ENCODE measurements at places on chromosomes 2 and 18.

GRCh38 chr2:135664623-135665068 lies 77.0 kb upstream of the UBXN4 start:
- peak; percentile 20 for DNase-seq

- DNase-seq, result no peak
Measured at GRCh38 chr18:38257661-38258060, 692.1 kb upstream of the CELF4 start.

DNA sequence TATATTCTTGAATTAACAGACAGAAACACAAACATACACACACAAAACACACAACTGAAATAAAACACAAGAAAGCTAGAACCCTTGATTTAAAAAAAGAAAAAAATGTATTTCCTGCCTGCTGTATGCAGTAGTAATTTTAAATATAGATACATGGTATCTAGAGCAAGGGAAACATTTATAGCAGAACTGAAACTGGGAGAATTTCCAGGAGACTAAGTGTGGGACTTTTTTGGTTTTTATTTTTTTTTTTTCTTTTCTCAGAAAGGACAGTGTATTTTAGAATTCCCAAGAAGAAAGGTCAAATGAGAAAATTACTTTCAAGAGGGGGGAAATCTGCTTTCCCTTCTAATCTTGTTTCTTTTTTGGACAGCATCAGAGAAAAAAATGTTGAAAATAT lies 558.9 kb upstream of the PKDCC start:
- DNase-seq, result no peak

- no peak for DNase-seq
Measured at GRCh38 chr2:239587311-239587731, 186.5 kb upstream of the HDAC4 start.

- no peak for DNase-seq
Measured at GRCh38 chr2:186806591-186806990, 42.4 kb downstream of the ZSWIM2 start.

DNA sequence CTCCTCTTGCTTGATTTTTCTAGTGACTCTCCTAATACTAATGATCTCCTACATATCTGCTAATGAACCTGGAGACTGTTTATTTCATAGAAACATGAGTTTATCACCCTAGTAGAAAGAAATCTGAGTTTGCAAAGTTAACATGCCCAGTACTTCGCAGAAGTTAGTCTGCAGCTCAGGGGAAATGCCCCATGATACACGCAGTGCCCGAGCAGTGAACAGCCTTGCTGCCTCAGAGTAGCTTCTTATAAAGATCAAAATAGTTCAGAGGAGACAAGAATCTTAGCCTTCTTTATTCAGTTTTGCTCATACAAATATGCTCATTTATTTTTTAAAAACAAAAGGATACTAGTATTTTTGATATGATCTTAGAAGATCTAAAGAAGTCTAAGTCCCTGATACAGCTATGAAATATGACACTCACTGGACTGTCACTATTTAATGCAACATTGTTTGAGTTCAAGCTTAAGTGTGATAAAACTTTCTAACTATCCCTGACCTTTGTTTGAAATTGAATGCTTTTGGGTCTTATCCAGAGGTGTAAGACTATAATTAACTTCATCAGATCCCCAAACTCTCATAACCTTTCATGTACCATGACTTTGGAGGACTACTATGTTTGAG lies 20.5 kb downstream of the FRZB start:
- no peak for DNase-seq

DNA sequence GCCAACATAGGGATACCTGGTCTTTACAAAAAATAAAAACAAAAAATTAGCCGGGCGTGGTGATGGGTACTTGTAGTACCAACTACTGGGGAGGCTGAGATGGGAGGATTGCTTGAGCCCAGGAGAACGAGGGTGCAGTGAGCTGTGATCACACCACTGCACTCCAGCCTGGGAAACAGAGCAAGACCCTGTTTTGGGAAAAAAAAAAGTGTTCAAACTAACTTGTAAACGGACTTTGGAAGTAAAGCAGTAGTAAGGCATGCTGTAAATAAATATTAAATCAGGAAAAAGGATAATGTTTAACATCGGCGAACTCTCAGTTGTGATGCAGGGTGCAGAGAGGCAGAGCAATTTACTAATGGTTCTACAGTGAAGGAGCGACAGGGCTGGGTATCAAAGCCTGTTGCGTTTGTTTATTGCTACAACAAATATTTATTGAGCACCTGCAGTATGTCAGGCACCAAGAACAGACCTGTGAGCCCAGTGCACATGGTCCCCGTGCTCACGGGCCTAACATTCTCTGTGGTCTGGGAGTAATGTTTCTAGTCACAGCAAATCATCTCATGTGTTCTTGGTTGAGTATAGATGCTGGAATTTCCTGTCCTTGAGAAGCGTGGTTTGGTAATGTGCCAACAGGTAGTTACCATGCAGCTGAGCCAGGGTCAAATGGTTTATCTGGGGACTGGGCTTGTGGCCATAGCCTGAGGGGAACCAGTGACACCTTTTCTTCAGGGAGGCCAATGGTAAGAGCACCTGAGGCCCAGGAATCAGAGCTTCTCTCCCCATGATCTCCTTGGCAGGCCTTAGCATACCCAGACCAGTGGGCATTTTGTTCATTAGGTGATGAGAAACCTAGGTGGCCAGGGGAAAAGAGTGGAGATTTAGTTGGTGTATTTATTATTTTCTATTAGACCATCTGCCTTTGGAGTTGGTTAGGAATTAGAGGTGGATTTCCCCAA lies 27.9 kb upstream of the GREB1 start:
- DNase-seq, result peak; percentile 8

DNA sequence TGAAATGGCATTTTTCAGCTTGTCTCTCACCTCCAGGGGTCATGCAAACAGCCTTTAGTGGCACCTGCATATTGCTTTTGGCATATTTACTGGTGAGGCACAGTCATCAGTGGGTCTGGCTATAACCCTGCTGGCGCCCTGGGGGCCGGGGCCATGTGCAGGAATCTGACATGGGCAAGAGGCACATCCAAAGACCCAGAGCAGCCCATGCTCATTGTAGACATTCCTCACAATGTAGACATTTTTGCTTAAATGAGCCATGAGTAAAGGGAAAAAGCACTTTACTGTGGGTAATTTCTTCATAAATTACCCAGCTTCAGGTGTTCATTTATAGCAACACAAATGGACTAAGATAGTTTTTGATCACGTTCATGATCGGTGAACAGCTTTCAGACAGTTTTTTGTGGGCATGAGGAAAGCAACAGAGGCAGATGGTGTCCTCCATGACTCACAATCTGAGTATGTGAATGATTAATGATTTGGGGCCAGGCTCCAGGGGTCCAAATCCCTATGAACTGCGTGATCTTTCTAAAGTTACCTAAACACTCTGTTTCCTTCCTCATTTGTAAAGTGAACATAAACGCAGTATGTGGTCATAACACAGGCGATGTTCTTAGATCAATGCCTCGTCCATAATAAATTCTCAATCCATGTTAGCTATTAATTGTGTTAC lies 85.8 kb downstream of the LIPG start:
- peak; percentile 66 for DNase-seq

- DNase-seq, result no peak
Measured at GRCh38 chr2:136582628-136583205, 182.6 kb upstream of the THSD7B start.

DNA sequence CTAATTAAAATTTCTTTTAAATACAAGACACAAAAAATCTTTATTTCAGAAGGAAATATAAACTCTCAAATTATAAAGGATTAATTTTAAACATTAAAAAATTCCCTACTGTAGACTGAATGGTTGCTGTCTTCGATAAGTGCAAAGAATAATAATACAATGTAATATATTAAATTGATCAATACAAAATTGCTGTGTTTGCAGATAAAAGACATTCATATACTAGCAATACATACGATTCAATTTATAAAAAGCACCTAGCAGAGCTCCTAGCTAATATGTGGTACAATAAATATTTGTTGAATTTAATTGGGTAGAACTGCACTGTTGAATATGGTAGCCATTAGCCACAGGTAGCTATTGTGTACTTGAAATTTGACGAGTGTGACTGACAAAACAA lies 6.6 kb downstream of the ZSWIM2 start:
- no peak for DNase-seq

GRCh38 chr2:30784682-30785081 lies 22.6 kb downstream of the CAPN13 start:
- no peak for DNase-seq

DNA sequence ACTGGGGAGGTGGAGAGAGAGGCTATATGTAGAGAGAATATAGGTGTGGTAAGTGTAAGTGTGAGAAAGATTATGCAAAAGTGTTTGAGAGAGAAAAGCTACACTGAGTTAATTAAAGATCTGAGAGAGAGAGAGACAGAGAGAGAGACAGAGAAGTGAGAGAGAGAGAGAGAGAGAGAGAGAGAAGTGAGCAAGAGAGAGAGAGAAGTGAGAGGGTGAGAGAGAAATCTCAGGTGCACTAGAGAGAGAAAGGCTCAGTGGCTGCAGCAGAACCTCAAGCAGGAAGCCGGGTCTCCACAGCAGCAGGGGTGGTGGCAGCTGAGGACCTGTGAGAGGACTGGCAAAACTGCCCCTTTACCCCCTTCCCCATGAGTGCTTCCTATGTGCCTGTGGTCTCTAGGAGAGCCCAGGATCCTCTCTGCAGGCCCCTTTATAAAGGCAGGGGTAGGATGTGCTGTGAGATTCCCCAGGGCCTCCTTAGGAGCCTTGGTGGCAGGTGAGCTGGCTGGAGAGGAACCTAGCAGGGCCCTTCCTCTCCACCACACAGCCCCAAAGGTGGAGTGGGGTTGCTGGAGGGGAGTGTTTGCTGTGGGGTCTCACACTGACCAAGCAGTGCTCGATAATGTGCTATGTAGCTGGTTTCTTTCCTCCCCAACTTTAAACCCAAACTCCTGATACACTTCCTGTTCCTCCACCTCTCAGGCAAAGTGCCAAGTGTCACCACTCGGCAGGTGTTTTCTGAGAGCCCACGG lies 52.6 kb downstream of the SLC4A5 start:
- DNase-seq, result no peak

DNA sequence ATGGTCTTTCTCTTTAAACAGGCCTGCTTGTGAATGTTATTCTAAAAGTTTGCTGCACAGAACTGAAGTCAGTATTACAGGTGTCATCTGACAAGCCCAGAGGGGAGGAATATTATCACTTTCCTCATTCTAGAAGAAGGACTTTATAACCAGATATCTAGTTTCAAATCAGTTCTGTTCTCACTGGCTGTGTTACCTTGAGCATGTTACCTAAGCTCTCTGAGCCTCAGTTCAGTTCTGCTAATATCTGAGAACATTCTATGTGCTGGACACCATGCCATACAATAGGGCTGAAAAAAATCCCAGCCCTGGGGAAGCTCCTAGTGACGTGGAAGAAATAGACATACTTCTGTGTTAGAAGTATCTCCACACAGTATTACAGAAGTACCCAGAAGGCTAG lies 27.9 kb downstream of the MAPRE3 start:
- DNase-seq, result no peak

DNA sequence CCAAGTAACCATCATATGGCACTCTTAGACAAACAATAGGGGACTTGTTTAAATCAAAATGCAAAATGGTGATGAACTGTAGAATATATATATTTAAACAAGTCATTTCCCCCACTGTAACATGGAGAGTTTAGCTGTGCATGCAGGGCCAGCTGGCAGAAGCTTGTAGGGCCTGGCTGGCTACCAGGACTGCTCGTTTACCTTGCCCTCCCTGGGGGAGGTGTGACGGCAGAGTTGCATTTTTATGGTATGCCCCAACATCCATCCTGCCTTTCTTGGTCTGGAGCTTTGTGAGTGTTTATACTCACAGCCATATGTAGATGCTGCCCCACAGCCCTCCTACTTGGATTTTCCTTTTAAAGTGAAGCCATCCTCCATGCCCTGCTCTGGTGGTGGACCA lies 101.7 kb upstream of the ZFP36L2 start:
- no peak for DNase-seq

DNA sequence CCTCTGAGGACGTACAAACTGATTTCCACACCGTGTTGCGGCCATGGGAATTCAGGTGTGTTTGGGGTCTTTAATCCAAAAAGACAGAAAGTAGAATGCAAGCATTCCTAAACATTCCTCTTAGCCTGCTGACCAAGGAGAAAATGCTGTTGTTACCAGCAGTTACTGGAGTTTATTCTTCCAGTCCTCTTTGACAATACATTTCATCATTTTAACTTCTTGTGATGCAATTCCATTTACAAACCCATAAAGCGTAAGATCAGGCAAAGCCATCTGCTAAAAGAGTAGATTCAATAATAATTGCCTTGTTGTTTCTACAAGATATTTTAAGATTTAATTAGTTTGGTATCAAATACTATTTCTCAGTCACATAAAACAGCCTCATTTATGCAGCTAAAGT lies 32.7 kb downstream of the SPIRE1 start:
- DNase-seq, result no peak

DNA sequence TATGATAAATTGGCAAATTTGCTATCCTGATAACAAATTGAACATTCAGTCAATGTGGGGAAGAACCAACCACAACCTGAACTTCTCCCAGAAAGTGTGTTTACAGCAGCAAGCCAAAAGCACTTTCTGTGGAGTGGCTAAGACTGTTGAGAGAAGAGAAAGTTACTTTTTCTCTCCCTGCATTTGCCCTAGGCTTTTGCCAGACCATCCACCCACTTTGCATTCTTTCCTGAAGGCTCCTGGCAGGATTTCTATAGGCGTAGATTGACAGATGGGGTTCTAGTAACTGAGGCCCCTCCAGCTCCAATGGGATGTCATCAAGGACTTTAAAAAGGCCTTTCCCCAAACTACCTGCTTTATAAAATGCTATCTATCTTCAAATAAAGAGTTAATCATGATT lies 215.2 kb downstream of the GULP1 start:
- DNase-seq, result no peak

GRCh38 chr2:1944986-1945385 lies 200.7 kb upstream of the PXDN start:
- DNase-seq, result no peak

GRCh38 chr2:37569986-37570679 lies 101.3 kb downstream of the CDC42EP3 start:
- no peak for DNase-seq

DNA sequence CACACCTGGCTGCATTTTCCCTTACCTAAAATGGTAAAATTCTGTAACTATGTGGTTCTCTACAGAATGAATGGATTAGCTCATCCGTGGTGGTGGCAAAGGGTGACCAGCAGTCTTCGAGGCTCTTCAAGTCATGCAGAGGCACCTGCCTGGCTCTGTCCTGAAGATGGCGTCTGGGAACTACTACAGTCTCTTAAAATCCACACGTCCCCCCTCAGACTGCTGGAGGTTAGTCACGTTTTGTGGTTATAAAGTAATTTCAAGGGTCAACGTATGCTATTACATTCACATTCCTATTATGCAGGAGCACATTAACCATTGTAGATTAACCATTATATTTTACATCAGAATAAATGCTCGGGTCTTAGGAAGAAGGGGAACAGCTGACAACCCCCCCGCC lies 616.7 kb downstream of the GALR1 start:
- no peak for DNase-seq

- peak; percentile 27 for DNase-seq
Measured at GRCh38 chr2:223536546-223536945, 65.6 kb downstream of the SCG2 start.

GRCh38 chr2:225010804-225011203 lies 31.5 kb downstream of the DOCK10 start:
- peak; percentile 84 for DNase-seq

DNA sequence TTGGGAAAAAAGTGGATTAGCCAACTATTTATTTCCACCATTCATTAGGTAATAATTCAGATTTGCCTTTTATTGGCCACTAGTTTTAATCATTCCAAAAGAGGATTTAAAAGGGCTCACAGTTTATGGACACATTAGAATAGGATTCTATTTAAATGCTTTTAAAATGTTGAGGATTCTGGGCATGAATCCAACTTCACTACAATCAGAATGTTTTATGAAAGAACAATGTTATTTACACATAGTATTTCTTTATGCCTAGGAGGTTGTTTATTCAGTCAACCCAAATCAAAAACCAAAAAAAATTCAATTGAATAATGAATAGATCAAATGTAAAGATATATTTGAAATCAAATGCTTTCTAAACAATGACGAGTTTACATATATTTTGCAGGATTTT lies 232.2 kb downstream of the GULP1 start:
- DNase-seq, result peak; percentile 22

Data from EL (cell line).